ENCODE measurements at places on chromosomes 3 and 15.
A peak's percentile ranks its signal among the peaks of the same experiment; 100 is the strongest.

GRCh38 chr3:78070188-78070587, 1030.3 kb downstream of the ROBO2 start:
- DNase-seq, result no peak

- peak; percentile 40 for DNase-seq
Observed at GRCh38 chr15:78282324-78282723, 17.1 kb downstream of the SKIC8 start.

DNA sequence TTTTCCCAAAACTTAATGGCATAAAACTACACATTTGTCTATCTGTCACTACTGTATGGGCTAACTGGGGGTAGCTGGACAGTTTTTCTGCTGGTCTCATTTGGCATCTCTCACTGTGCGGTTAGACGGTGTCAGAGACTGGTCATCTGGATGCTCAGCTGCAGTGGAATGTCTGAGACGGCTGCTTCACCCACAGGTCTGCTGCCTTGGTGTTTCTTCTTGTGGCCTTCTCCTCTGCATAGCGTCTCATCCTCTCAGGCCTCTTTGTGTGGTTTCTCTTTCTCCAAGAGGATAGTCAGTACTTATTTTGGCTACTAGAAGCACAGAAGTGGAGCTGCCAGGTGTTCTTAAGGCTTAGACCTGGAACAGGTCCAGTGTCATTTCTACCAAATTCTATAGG, 35.9 kb upstream of the GOLGA6L9 start:
- DNase-seq, result peak; percentile 29

- DNase-seq, result no peak
Observed at GRCh38 chr3:141346418-141346817, 21.9 kb upstream of the ZBTB38 start.

DNA sequence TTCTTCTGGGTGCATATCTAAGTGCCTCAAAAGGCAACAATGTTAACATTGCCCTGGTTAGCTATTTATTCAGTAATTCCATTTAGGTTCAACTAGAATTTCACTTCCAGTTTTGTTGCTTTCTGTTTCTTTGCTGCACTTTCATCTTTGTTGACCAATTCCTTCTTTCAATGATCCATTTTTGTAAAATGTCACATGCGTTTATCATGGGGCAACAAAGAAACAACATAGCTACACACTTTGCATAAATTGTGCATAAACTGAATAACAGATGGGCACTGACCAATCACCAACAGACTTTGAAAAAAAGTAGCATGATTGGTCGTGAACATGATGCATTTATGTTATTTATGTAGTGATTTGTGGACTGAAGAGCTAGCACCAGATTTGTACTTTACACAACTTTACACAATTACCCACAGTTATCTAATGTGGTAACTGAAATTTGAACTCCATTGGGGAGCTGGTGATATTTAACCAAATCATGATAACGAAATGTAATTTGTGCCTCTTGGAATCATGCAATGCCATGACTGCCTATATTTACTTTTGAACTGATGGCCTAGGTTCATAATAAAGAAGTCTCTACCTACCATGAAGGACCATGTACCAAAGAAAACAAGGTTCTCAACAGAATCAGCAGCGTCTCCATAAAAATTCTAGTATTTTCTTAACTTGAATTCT, 7.1 kb upstream of the CPOX start:
- no peak for DNase-seq

DNA sequence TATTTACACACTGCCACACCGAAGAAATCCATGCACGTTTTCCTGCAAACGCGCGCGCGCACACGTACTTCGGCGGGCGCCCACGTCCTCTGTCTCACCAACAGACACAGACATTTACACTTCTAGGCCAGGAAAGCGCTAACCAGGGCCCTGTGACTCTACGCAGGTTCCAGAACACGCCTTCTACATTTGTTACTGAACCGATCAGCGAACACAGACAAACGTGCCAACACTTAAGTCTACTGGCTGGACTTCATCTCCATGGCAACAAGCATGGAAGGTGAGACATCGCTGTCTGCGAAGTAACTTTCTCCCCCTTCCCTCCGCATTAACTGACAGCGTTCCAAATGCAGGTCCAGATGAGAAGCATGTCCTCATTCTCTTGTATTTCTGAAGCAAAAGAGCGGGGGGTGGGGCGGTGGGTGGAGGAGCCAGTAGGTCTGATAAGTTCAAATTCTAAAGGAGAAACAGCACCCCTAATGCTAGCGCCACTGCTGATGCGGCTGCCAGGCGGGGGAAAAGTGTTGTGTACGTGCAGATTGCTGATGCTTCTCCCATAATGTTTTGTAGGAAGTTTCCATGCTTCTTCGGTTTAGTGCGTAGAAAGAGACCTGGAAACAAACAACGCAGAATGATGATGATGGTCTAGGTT, at the start of gene CTXN2:
Gene CTXN2 (plus strand): TSS at position 92 of the 652 bp plus-strand sequence. CDS start 9,636 bp downstream, outside the sequence.
- DNase-seq, result no peak

GRCh38 chr3:181915551-181915950, 203.8 kb downstream of the SOX2 start:
- no peak for DNase-seq

GRCh38 chr15:62824111-62825015, 218.2 kb upstream of the TPM1 start:
- DNase-seq, result peak; percentile 25

DNA sequence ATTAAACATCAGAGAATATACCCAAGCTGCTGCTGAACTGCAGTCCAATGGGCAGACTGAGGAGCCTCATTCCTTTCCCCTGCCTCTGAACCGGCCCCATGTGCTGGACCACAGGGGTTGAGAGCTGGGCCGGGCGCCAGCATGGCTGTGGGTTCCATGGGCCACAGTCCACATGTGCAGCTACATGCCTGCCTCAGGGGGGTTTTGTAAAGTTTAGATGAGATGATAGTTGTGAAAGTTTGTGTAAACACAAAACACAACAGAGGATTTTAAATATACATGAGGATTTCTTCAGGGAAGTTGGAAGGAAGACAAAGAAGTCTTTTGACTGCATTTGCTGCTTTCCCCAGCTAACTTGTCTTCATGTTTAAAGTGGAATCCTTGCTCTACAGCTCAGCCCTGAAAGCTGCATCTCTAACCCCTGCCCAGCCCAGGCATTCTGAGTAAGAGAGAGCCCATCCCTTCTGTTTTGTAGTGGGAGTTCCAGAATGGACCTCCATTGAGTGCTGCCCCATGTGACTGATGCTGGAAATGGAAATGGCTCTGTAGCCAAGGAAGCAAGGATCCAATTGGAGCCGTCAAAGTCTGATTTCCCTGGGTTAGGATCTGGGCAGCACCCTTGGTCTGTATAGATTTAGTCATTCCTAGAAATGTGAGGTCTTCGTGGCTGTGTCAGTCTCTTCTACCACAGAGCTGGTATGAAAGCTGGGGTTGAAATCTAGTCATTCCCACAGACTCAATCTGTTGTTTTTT, 17.5 kb downstream of the SLC12A8 start:
- peak; percentile 58 for DNase-seq

DNA sequence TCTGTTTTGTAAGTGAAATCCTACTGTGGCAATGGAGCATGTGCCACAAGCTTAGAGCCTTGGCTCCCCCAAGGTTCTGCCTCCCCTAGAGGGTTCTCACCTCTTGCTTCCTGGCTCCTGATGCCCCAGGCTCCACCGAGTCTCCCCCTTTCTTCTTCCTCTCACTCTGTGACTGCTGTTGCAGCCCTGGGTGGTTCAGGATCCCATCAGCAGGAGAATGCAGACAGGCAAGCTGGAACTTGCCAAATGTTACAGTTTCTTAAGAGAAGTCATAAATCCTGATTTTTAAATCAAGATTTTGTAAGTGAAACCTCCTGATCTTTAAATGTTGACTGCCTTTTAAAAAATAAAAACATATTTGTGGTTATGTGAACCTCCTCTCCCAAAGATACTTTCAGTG, 133.9 kb downstream of the CCNL1 start:
- DNase-seq, result peak; percentile 27

DNA sequence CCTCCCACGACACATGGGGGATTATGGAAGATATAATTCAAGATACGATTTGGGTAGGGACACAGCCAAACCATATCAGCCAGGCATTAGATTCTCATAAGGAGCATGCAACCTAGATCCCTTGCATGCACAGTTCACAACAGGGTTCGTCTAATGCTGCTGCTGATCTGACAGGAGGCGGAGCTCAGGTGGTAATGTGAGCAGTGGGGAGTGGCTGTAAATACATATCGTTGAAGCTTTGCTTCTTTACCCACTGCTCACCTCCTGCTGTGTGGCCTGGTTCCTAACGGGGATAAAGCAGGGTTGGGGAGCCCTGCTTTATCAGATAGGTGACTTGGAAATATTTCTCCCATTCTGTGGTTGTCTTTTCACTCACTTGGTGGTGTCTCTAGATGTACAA, 14.8 kb downstream of the DOCK3 start:
- DNase-seq, result no peak

DNA sequence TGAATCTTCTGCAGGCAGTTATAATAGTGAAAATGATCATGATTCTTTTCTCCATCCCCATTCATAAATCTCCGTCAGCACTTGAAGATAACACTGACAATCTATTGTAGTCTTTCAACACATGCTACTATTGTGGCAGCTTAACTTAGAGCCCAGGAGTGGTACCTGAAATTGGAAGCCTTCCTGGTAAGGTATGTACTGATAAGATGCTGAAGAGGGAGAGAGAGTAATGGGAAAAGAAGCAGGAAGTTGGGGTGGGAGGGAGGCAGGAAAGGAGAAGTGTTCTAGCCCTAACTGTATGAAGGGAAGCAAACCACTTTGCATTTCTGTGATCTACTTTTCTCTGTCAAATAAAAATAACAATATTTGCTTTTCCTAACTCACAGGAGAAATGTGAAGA, 197.4 kb upstream of the RORA start:
- DNase-seq, result no peak

- DNase-seq, result no peak
Observed at GRCh38 chr15:77393471-77393840, 26.4 kb downstream of the PEAK1 start.

- DNase-seq, result no peak
Observed at GRCh38 chr3:136022529-136023263, 57.2 kb downstream of the PPP2R3A start.

DNA sequence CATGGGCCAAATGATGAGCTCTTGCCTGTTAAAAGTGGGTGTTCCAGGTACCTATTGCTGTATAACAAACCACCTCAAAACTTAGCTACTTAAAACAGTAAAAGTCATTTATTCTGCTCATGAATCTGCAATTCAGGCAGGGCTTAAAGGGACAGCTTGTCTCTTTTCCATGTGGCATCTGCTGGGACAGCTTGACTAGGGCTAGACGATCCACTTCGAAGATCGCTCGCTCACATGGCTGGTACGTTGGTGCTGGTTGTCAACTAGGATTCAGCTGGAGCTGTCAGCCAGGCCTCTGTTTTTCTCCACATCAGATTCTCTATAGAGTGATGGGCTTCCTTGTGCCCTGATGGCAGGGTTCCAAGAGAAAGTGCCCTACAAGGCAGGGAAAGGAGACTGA, 581.3 kb downstream of the NTRK3 start:
- DNase-seq, result no peak

Measured in GM04504 (cell line).